SJSA1 (cell line): ENCODE measurements at places on chromosomes 5 and 9.
A peak's percentile ranks its signal among the peaks of the same experiment; 100 is the strongest.

GRCh38 chr5:36079200-36079781, 12.6 kb upstream of the UGT3A2 start:
- no peak for DNase-seq

GRCh38 chr9:81579381-81579780, 110.0 kb downstream of the TLE1 start:
- DNase-seq, result no peak

GRCh38 chr5:72005671-72006070, 101.6 kb upstream of the MAP1B start:
- no peak for DNase-seq

DNA sequence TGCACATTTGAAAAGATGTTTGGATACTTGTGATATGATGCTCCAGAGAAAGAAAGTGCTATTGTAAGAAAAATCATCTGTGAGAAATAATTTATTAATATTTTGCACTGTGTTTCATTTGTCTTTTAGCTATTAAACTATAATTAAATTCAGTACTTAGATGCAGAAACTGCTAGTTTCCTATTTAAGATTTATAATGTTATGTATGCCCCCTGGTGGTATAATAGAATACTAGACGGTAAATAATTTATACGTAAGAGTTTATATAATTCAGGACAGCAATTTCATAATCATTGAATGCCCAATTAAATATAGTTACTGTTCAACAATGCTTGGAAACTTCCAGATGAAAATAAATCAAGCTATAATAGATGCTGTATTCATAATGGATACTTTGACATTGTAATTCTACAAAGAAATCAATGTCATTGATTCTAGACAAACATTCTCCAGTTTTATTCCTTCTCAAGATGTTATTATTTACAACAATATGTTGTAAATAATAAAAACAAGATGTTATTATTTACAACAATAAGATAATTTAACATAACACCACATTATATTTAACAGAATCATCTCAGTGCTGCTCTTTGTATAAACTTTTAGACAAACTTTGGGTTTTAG, 101.0 kb downstream of the TMEM232 start:
- DNase-seq, result no peak

DNA sequence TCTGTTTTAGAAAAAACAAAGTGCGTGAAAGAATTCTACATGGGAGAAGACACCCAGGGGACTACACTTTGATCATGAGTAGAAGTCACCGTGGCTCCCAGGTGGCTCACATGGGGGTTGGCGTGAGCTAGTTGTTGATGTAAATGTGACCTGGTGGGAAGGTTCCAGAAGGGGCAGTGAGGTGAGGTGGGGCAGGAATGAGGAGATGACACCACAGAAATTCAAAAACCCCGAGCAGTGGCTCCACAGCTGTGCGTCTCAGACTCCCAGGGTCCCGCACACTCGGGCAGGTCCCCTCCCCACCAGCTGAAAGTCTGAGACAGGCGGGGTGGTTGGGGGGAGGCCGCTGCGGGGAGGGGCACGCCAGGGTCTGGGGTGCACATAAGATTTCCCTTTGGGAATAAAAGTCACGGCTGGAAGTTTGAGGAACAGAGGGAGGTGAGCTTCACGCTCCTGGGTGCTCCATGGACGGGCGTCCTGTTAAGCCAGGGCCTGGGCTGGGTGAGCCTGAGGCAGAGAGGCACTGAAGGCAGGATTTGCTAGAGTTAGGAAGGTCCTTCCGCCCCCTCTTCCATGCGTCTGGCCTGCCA, 29.9 kb downstream of the GLT6D1 start:
- no peak for DNase-seq

- DNase-seq, result peak; percentile 48
These were observed 25.0 kb upstream of the C5orf47 start for GRCh38 chr5:173963867-173964441.

DNA sequence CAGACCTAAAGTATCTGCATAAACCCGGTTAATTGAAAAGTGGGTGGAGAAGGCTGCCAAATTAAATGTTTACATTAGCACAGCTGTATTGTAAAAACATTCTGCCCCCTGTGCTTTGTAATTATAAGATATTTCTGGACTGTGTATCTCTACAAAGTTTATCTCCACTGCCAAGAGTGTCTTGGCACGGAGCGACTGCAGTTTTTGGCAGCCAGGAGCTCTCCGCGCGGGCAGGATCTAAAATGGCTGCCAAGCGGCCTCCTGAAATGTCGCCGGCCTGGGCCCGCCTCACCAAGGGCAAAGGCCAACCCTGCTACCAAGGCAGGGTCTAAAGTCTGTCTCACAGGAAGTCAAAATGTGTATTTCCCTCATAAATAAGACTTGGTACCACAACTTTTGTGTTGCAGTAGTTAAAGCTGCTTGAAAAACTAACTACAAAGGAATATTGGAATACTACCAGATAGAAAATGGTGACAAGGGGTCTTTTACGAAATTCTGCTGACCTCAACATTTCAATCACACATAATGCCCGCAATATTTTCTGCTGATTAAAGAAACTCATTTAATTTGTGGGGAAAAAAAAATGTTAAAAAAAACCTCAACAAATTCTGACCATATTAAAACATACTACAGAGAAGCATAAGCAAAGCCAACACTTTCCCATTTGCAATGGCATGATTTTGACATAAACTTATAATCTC, 110.4 kb downstream of the NFIB start:
- DNase-seq, result no peak

- no peak for DNase-seq
These were observed 223.4 kb upstream of the PRR16 start for GRCh38 chr5:120240706-120241105.

- DNase-seq, result no peak
These were observed 1.5 kb upstream of the GLRA1 start for GRCh38 chr5:151926188-151926587.

GRCh38 chr9:27715651-27716050, 142.4 kb upstream of the C9orf72 start:
- DNase-seq, result no peak

GRCh38 chr9:90783964-90784363, 17.7 kb upstream of the SYK start:
- DNase-seq, result no peak

GRCh38 chr5:43190755-43191603, 1.0 kb upstream of the NIM1K start:
- no peak for DNase-seq

DNA sequence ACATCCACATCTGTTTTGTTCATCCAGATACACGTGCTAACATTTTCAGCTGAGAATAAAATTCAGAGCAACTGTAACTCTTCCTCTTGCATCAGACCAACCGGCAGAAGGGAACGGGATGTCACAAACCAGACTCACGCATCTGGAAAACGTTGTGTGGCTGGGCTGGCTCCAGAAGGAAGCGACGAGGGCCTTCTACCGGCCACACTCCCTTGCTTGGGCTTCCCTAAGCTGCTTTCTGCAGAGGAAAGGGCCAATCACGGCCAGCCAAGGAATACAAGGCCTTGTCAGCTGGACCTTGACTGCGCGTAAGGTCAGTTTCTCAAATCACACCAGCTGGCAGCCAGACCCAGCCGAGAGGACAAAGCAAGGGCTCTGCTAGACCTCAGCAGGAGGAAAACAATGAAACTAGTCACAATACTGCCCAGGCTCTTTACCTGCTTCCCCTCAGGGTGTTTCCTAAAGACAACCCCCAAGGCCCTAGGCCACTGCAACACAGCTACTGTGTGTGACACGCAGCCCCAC, 106.1 kb downstream of the THBS4 start:
- no peak for DNase-seq

GRCh38 chr5:145499483-145499882, 335.7 kb downstream of the PRELID2 start:
- DNase-seq, result no peak

GRCh38 chr5:179610109-179610902, 13.2 kb downstream of the HNRNPH1 start:
- DNase-seq, result no peak

- no peak for DNase-seq
These were observed 4.8 kb upstream of the C5orf47 start for GRCh38 chr5:173984218-173984617.

- no peak for DNase-seq
These were observed 111.2 kb downstream of the EDIL3 start for GRCh38 chr5:84273517-84273883.

- no peak for DNase-seq
These were observed 507.0 kb downstream of the MAT2B start for GRCh38 chr5:164012371-164012770.

GRCh38 chr5:181120306-181120705, 10.7 kb downstream of the OR2V1 start:
- no peak for DNase-seq

- no peak for DNase-seq
These were observed 44.6 kb upstream of the PIK3R1 start for GRCh38 chr5:68170826-68171558.

DNA sequence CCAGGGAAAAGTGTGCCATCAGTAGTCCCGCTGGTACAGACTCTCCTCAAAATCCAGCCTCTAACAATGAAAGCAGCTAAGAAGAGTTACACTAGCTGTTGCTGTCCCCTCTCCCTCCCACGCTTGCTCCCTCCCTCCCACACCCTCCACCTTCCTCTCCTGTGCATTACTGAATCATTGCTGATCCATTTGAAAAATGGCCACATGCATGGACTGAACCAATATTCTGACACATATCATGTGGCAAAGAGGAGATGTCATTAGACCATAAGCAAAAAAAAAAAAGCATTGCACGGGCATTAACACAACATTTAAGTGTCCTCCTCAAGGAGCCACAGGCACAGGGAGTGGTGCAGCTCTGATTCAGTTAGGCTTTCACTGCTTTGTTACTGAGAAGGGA, 37.9 kb downstream of the LHFPL2 start:
- DNase-seq, result no peak
